ENCODE measurements at places on chromosomes 5 and 9.

- DNase-seq, result no peak
Observed at GRCh38 chr9:15576350-15577050, 23.7 kb downstream of the CCDC171 start.

GRCh38 chr5:72245951-72246532, 74.0 kb downstream of the MRPS27 start:
- no peak for DNase-seq

GRCh38 chr5:116475338-116475737, 99.3 kb downstream of the SEMA6A start:
- DNase-seq, result no peak

- DNase-seq, result no peak
Observed at GRCh38 chr9:130459941-130460669, 15.3 kb downstream of the ASS1 start.

- no peak for DNase-seq
Observed at GRCh38 chr9:78663369-78663768, 366.4 kb downstream of the PSAT1 start.

DNA sequence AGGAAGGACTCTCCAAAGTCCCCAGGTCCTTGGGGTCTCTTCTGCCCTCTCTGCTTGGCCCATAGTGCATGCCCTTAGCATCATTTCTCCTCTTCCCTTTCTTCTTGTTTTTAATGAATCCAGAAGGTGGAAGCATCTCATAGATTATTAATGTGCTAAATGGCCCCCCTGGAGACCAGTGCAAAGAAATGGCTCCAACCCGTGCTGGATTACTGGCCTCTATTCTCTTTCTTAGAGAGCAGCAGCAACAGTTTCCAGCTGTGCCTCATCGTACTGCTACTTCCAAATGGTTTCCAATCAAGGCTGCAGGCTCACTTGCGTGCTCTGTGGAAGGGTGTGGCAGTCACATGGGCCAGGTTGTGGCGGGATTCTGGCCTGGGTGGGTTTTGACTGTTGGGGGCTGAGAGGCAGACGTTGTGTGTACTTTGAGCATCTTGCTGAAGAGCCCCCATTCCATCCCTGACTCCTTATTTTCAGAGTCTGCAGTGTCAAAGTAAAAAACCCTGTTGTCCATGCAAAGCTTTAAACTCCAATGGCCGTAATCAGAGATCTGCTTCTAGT, 139.7 kb downstream of the GABBR2 start:
- no peak for DNase-seq

DNA sequence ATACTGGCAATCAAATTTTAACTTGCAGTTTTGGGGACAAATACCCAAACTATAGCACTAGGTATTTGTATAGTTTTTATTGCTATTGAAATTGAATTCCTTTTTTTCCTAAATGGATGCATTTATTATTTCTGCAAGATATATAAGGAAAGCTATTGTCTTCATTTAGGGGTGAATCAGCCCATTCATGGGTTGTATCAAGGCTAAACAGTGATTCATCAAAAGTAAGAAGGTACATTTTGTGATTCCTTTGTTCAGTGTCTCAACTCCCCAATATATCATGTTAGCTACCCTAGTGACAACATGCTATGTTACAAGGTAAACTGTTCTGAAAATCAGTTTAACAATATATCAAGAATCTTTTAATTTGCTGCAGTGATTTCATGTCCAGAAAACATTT, 185.7 kb downstream of the PLK2 start:
- no peak for DNase-seq

DNA sequence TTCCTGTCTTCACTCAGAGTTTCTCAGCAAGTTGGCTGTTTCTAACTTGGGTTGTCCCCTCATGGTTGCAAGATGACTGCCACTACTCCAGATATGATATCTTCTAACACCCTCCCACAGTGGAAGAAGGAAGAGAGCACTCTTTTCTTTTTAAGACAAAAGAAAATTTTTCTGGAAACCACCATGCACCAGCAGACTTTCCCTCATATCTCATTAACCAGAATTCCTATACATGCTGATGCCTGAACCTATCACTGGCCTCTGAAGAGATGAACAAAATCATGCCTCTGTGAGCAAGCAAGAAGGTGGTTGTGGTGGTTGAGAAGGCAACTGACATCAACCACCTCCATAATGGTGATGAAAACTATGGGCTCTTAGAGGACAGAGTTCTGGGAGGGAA, 56.8 kb downstream of the FEM1C start:
- DNase-seq, result no peak

GRCh38 chr5:149931992-149932436, 12.6 kb downstream of the PDE6A start:
- DNase-seq, result no peak

- DNase-seq, result no peak
Observed at GRCh38 chr9:82188817-82189216, 200.2 kb downstream of the SPATA31D1 start.

DNA sequence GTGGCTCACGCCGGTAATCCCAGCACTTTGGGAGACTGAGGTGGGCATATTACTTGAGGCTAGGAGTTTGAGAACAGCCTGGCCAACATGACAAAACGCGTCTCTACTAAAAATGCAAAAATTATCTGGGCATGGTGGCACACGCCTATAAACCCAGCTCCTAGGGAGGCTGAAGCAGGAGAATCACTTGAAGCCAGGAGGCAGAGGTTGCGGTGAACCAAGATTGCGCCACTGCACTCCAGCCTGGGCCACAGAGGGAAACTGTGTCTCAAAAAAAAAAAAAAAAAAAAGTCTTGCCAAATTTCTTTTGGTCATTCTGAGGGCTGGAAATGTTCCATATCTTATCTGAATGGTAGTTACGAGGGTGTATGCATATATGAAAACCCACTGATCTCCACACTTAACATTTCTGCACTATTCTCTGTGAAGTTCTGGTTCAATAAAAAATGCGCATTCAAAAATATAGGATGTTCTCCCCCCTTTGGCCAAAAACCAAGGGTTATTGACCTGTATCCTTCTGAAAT, 13.5 kb upstream of the NIPAL4 start:
- DNase-seq, result no peak

GRCh38 chr5:9500625-9501024, 45.2 kb downstream of the SEMA5A start:
- no peak for DNase-seq

GRCh38 chr5:173341961-173342430, 13.8 kb upstream of the STC2 start:
- no peak for DNase-seq

GRCh38 chr5:127003798-127004495, 26.4 kb downstream of the MARCHF3 start:
- DNase-seq, result no peak

DNA sequence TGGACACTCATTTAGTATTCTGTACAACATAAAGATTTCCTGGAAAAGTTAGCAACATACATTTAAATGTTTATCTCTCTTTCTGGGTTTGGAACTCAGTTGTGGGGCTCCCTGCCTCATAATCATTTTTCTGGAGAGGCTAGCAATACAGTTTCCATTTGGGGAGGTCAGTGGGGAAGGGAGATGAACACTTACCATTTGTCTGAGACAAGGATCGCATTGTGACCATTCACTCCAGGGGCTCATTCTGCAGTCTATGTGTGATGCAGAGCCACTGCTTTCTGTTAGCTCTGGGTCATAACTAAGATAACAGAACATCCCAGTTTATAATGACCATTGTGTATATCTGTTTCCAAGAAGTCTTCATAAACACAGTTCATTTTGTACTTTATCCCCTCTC, 22.4 kb downstream of the C9 start:
- no peak for DNase-seq
